ENCODE measurements at places on chromosomes 5 and 9.

DNA sequence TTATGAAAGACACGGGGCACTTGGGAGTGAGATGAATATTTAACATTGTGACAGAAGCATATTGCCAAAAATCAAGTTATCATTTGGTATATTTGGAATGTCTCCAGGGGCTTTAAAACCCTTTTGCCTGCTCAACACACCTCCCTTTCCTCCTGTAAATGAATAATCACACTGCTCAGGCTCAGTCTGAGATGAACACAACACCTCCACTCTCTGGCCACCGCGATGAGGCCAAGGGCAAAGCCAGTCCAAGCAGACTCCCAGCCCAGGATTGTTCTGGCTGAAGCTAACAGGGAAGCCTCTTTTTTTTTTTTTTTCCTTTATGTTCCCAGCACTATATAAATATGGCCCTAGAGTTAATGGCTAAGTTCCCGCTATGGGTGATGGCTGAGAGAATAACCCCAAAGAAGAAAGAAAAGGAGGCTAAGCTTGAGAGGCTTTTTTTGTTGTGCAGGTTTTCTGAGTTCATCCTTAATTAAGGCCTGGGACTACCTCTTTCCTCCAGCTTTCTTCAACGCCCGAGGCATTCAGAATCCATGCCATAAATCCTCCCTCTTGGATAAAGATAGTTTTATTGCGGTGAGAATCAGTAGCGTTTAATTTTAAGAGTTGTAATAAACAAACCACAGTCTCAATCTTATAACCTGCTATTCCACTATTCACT is 10.5 kb upstream of the ERAP1 start:
- no peak for ATAC-seq

GRCh38 chr5:158914008-158915000 is 185.4 kb downstream of the EBF1 start:
- ATAC-seq, result no peak

- peak; percentile 68 for ATAC-seq
These were observed 64.9 kb downstream of the CFAP95 start for GRCh38 chr9:69885474-69885929.

DNA sequence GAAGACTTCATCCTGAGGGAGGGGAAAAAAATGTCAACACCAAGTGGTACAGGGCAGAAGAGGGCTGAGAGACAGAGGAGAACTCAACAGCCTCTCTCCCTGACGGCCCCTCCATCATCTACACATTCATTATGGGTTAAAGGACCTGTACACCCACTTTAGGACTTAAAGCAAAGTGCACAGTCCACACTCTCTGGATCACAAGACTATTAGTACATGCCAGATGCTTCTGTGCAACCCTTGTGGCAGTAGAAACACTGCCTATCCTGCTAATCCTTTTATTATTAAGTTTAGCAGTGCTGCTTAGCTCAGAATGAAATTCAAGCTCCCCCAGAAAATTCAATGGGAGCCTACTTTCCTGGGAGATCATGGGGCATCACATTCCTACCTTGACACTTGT is 1.9 kb downstream of the FRMD3 start:
- ATAC-seq, result no peak

GRCh38 chr9:114779352-114779845 is 26.4 kb downstream of the TNFSF15 start:
- ATAC-seq, result peak; percentile 47

GRCh38 chr9:69342769-69343168 is 17.8 kb downstream of the ENTREP1 start:
- no peak for ATAC-seq

GRCh38 chr9:134571946-134572917 is 69.4 kb upstream of the COL5A1 start:
- peak; percentile 65 for ATAC-seq

- ATAC-seq, result peak; percentile 93
These were observed 130.3 kb downstream of the RGS3 start for GRCh38 chr9:113593682-113594281.

- no peak for ATAC-seq
These were observed 30.1 kb upstream of the ZBED3 start for GRCh38 chr5:77117161-77117560.

DNA sequence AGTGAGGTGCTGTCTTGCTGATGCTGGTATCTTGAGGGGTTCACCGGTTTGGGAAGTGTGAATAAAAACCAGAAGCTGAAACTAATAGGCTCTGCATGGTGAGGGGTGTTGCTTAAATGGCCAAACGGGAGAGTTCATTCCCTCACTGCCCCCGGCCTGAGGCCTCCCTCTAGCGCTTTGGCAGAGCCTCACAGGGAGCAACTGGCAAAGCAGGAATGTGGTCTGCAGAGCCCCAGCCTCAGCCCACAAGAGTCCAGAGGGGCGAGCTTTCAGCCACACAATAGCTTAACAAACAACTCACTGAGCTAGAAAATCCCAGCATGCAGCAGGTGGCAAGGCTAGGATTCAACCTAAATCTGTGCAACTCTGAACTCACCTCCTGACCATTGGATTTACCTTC is 234.8 kb downstream of the MED10 start:
- ATAC-seq, result no peak

DNA sequence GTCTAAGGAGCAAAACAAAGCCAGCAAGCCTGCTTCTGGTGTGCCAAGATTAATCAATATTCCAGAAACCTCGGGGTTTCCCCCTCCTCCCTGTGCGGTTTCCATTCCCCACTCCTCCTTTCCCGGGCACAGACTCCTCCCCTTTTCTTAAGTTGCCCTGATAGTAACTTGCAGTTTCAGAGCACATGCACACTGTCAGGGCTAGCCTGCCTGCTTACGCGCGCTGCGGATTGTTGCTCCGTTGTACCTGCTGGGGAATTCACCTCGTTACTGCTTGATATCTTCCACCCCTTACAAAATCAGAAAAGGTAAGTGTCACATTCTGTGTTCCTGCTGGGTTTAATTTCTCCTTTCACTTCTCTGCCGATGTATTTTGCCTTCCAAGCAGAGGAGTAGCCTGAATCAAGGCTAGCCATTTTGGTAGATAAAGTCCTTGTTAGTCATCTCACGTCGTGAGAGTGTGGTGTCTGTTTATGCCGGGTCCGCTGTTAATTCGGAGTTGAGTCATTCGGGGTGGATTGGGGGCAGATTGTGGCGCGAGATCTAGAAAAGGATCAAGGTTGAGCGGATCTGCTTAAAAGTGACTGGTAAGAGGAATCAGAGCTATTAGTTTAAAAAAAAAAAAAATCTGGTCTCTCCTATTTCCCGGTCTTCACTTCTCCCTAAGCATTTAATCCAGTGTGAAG is at the start of gene SLC1A3:
Gene SLC1A3 (plus strand): TSS at position 179 of the 686 bp plus-strand sequence. CDS start 1,818 bp downstream, outside the sequence.
- peak; percentile 97 for ATAC-seq

GRCh38 chr5:74139589-74139988 is 500.9 kb downstream of the ENC1 start:
- no peak for ATAC-seq

DNA sequence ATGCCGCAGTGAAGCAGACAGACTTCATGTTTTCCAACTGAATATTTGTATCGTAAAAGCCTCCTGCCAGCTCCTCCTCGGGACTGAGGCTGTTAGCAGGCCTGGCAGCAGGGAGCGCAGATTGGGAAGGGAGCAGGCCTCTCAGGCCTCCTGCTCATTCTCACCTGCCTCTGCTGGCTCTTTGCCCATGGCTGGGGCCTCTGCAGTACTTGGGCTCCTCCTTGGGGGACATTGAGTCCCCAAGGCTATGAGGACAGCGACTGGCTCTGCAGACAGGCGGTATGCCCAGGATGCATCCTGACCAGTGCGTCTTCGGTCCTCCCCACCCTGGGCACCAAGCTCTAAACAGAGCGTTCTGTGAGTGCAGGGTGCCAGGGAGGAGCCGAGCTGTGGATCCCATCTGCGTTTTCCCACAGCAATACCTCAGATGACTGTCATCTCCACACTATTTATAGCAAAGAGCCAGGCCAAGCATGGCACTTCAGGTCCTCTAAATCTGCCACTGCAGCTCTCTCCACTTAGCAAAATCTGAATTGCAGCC is 38.7 kb downstream of the TSTD2 start:
- no peak for ATAC-seq

DNA sequence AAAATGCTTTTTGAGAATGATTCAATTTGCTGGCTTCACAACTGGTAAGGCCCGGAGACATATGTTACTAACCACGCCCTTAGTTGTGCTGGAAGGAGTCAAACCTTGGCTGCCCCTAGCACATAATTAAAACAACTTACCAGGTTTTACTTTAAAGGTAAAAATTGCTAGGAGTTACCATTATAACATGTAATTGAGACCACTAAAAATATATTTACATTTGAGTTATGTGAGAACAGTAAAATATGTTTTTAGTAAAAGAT is 435.6 kb upstream of the CDH9 start:
- no peak for ATAC-seq

DNA sequence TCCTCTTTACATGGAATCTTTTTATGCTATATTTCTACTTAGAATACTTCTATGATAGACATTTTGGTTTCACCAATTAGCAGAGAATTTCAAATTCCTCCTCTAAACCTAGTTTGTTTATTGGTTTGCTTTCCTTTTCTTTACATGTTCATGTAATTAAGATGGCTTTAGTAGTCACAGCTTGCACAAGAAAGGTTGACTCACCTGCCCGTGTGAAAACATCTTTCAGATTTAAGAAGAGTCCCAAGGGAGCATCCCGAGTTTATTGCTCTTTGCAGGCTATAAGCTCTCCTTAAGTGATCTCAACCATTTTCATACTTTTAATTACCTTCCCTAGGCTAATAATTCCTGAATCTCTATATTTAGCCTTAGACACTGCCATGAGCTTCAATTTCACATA is 28.9 kb downstream of the TYRP1 start:
- no peak for ATAC-seq

GRCh38 chr5:33166948-33167347 is 273.8 kb upstream of the TARS1 start:
- ATAC-seq, result no peak

DNA sequence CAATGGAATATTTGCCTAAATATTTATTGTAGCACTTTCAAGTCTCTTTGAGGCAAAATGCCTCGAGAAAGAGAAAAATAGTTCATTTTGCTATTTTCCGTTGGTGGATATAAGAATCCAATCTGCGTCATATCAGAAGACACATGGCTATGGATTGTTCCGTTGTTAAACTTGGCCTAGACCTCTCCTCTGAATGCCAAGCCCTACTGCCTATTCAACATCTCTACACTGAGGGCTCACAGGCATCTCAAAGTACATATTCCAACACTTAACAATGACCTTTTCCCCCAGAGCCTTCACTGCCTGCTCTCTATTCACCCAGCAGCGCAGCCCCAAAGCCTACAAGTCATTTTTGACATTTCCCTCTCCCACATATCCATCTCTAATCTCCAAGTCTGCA is 350.1 kb downstream of the GLIS3 start:
- no peak for ATAC-seq

DNA sequence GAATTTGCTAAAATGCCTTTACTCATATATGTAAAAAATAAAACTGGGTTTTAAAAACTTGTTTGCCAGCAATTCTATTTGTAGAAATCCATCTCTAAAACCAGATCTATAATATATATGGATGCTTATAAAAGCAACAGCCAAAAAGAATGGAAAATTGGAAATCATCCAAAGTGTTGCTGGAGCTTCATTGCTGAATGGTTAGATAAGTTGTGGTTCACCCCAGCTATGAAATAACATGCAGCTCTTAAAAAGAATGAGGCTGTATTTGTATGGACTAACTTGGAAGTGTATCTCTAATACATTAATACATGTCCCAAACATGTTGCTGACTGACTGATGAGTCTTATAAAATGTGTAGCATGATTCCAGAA is 76.2 kb downstream of the STK10 start:
- ATAC-seq, result peak; percentile 32

DNA sequence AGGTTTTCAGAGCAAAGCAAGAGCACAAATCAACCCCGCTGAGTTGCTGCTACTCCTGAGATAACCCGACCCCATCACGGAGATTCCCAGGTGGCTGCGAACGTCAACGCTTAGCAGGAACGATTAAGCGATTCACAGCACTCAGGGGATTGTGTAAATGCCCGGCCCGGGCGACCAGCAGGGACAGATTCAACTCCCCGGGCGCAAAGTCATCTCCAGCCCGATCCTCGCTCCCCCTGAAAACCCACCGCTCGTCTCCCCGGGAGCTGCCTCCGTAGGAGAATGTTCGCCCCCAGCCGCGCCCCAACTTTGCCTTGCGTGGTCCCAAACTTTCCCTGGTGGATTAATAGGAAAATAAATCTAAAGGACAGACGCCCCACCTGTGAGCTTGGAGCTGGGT is 685 bp downstream of the SLC24A2 start:
- no peak for ATAC-seq

Measured in SK-N-SH treated with all-trans-retinoic acid at 6 μM for 48 hours (cell line).